ENCODE measurements at places on chromosomes 13 and 19. TPM values are rescaled to one million over a fixed set of nuclear protein-coding genes. Genes with fewer than 3 reads are reported as not detected.

NXNL1 gene
- total RNA-seq = not detected

GRCh38 chr19:50173127-50173526, 10.0 kb upstream of the IZUMO2 start:
- no peak for DNase-seq

DNA sequence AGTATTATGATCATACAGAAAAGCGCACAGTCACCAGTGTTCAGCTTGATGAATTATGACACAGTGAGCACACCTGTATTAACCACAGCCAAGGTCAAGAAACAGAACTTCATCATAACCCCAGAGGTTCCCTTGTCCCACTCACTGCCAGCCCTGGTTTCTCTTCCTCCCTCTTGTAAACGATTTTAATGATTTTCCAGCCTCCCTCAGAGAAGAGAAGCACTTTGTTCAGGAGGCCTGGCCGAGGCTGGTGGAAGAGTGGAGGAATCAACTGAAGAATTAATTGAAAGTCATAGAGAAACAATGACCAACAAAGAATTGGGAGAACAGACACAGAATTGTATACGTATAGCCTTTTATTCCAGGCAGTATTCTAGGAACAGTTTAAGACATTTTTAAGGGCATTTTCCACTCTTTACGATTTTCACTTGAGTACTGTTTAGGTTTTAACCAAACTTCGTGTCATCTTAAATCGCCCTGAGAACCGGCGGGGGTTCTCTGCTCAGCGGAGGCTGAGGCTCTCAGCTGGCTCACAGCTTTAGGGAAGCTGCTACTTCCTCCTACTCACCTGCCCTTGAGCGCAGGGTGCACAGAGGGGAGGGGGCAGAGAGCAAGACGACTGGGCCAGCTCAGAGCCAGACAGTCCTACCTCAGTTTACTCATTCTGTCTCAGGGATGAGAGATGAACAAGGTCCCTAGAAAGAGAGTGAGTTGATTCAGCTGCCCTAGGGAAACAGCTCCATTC, 108.6 kb downstream of the AKAP11 start:
- DNase-seq = no peak

DCLK1 gene
- total RNA-seq = 9.9 TPM

DNA sequence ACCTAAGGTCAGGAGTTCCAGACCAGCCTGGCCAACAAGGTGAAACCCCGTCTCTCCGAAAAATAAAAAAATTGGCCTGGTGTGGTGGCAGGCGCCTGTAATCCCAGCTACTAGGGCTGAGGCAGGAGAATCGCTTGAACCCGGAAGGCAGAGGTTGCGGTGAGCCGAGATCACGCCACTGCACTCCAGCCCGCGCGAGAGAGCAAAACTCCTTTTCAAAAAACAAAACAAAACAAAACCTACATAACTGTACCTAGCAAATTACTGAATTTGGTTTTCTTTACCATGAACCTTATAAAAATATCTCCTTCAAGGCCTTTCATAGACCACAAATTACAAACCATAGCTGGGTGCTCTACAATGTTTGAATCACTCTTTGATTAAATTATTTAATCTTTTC, 760 bp downstream of the ZNF91 start:
- DNase-seq = no peak

PABPC3 gene
- total RNA-seq = 0.07 TPM

PNMA8A gene
- 9.4 TPM for total RNA-seq
